Activated T-helper 9 cell treated with anti-CD3 and anti-CD28 coated beads, Interleukin-2, amount 50 U/mL, for 16 hours (primary cell): ENCODE measurements at places on chromosomes 7 and 10.

DNA sequence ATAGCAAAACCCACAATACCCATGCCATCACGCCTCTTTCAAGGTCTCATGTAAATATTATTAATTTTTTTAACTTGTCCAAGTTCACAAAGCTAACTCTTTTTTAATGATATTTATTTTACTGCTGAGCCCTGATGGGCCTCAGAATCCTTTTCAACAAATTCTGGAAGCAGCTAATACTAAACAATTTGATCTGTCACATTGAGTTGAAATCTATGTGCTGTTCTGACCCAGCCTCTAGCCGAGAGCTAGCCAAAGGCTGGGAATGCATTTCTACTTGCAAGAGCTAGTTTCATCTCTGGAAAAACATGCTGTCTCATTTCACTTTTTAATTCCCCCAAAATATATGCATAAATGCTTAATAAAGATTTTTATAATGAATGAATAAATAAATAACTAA lies 47.9 kb downstream of the TFAM start:
- no peak for DNase-seq

DNA sequence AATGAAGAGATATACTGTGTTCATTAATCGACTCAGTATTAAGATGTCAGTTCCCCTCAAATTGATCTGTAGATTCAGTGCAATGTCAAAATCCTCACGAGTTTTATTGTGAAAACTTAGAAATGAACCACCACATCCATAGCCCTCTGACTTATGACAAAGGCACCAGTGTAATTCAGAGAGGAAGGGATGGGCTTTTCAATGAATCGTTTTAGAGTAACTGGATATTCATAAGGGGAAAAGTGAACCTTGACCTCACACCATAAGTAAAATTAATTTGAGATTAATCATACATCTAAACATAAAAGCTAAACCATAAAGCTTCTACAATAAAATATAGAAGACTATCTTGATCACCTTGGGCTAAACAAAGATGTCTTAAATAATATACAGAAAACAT lies 128.1 kb downstream of the ELFN1 start:
- DNase-seq, result no peak

DNA sequence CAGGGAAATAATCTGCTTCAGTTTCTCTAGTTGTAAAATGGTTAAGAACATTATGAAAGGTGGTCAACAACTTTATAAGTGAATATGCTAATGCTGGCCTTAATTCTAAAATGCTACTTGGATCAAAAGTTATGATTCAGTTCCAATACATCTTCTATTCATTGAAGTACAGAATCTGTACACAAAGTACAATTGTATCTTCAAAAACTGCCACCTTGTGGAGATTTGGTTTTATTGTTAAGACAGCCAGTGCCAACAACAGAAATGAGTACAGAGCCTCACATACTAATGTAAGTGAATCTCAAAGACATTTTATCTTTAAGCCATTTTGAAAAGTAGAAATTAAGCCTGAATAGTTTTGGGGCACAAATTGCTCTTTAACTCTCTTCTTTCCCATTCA lies 194.0 kb downstream of the CFTR start:
- no peak for DNase-seq

- no peak for DNase-seq
These were observed 319.2 kb downstream of the PARD3 start for GRCh38 chr10:34495938-34496337.

- no peak for DNase-seq
These were observed 90.6 kb downstream of the MTPN start for GRCh38 chr7:135886345-135887132.

DNA sequence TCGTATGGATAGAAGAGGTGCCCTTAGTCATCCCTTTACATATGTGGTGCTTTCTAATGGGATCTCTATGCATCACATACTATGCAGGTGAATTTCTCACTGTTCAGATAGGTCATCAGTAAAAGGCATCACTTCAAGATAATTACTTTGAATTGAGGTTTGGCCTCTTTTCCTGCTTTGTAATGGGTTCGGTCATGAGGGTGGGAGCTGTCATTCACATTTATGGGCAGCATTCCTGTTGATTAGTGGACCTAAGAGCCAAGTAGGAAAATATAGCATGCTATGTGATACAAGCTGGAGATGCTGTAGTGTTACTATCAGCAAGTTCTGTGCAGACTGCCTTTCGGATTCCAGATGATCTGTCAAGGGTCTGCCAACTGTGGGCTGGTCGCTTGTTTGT lies 156.3 kb downstream of the LCOR start:
- no peak for DNase-seq

DNA sequence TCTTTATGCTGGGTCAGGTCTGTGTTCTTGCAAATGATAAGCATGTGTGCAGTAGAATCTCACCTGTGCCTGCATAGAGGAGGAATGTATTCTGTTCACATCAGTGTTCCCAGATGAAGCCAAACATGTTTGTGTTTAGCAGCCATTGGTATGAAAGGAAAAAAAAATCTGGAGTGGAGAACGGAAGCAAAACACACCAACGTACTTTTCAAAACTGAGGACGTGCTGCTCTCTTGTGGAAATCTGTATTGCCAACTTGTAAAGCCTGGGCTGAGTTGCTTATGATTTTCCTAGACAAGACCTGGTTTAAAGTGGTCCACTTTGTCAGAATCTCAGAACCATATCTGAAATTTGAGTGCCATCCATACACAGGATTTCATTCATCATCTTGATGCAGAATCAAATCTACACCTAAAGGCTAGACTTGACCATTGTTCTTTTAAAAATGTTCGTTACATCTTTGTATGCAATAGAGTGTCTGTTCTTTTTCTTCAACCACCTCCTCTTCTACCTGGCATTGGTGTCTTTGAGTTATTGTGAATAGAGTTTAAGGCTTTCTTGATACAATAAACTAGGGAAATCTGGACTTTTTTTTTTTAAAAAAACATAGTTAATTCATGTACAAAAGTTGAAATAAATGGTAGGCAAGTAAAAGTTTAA lies 367.7 kb downstream of the PHF14 start:
- DNase-seq, result no peak

- no peak for DNase-seq
These were observed 59.6 kb downstream of the CARD11 start for GRCh38 chr7:2984091-2984490.
